Activated CD8-positive, alpha-beta memory T cell treated with anti-CD3 and anti-CD28 coated beads, Interleukin-2, amount 50 U/mL, for 4 hours (primary cell): ENCODE measurements at places on chromosomes 3 and 15.

DNA sequence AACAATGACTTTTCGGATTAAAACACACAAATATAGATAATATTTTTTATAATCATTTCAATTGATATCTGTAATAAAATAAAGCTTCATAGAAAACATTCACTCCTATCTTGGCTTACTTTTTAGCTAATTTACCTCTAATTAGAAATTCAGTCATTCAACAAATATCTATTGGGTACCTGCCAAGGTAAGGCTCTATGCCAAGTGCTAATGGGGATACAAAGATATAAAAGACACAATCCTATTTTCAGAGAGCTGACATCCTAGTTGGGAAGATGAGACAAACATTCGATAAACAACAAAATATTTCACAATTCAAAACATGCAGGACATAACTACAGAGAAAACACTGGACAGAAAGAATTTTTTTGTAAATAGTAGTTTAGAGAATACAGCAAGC, 63.3 kb downstream of the ULK4 start:
- no peak for DNase-seq

DNA sequence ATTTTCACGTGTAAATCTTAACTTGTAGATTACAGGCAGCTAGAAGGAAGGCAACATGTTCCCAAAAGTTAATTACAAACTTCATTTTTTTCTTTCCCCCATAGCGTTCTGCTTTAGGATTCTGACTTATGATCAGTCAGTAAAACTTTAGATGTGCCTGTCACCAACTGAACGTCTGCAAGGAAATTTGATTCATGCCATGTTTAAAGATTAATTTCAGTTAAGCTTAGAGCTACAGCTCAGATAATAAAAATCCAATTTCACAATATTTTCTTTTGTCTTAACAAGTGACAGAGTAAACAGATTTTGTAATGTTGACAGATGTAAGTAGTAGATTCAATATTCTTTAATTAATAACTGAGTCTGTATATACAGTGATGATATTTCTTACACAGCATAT, 253.1 kb downstream of the NFKBIZ start:
- DNase-seq = no peak

- no peak for DNase-seq
These were observed 352.0 kb downstream of the GAP43 start for GRCh38 chr3:115975353-115975752.

GRCh38 chr15:73957276-73957675, 31.0 kb downstream of the LOXL1 start:
- no peak for DNase-seq

DNA sequence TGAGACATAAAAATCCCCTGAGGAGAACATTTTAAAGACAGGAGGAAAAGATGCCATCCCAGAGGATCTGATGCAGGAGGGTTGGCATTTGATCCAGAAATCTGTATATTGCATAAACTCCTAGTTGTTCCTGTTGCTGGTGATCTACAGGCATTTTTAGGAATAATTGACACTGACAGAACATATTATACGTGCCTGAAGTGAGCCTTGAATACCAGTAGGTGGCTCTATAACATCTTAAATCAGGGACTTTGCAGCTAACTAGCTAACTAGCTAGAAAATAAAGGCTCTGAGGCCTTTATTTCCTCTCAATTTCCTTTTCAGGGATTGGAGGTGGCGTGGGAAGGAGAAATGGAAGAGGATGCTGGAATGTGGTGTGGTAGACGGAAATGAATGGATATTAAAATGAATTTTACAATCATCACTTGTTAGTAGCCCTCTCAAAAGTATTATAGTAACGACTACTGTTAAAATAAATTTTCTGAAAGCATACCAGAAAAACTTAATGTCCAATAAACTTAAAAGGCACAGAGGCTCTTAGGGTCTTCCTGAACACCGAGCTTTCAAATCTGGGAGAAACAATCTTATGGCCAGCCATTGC, 73.8 kb upstream of the ZBED2 start:
- no peak for DNase-seq

DNA sequence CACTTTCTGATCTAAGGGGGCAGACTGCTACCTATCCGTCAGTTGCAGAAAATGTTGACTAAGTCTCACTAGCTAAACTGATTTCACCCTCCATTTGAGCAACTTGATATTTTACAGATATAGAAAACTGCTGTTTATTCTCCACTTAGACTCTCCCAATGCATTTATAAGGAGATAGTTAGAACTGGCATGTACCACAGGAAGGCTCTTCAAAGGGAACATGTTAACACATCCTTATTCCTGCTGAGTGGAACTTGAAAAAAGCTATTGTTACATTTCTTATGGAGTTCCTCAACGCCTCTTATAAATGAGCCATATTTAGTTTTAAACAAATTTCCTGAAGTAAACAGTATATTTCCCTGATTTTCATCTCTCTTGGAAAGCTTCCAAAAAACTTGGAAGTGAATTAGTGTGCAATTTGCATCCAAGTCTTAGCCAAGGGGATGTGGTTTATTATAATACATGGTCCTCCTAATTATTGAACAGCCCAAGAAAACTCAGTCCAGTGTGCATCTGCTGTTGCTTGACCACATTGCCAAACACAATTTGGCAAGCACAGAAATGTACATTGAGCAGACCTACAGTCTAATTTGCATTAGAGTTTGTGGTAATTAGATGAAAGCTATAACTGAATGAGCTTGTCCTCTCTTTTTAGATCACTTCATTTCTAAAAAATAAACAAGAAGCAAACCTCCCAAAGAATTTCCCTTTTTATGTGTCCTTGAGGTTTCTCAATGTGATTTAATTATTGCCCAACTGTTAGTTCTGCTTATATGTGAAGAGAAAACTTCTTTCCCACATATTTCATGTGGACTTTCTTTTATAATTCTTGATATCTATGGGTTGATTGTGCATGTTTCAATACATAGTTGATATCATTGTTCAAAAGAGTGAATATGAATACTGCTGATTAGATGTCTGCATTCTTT, 72.6 kb upstream of the DPH6 start:
- DNase-seq = no peak

- DNase-seq = no peak
These were observed 7.9 kb upstream of the SRP14 start for GRCh38 chr15:40046721-40047414.

- no peak for DNase-seq
These were observed 472.6 kb upstream of the NECTIN3 start for GRCh38 chr3:110598847-110599490.

- DNase-seq = no peak
These were observed 118.1 kb downstream of the ZNF621 start for GRCh38 chr3:40642812-40643211.

DNA sequence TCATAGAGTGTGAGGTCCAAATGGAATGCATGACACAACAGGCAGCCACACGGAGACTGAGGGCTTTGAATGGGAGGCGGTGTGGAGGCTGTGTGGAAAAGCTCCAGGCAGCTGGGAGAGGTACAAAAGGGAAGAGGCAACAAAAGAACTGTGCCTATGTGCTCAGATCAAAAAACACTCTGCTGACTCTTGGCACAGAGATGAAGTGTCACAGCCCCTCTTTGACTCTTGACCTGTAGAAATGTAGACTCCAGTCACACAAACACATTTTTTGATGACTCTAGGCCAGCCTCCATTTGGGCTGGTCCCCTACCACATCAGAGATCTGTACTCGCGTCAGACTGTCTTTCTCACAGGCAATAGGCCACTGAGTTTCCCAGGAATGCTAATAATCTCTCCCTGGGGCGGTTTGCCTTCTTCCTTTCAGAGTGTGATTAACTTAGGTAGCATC, 456.0 kb downstream of the TUSC7 start:
- no peak for DNase-seq

DNA sequence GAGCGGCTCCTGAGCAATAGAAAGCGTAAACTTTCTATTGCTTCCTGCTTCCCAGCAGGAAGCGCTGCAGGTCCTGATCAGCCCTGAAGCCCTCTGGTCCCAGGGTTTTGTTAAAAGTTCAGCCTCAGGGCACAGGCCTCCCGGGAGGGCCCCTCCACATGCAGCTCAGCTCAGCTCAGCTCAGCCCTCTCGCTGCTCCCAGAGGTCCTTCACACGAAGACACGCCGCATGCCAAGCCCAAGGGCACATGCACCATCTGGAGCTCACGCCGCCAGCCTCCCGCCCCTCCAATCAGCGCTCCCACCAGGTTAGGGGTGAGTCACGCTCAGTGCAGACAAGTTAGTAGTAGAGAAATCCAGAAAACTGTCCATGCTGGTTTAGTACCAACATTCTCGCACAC, 12.7 kb downstream of the TKT start:
- no peak for DNase-seq
